Aorta (tissue), 5 donors: ENCODE measurements at places on chromosomes 1 and 21. TPM values are rescaled to one million over a fixed set of nuclear protein-coding genes. Genes with fewer than 3 reads are reported as not detected.

DNA sequence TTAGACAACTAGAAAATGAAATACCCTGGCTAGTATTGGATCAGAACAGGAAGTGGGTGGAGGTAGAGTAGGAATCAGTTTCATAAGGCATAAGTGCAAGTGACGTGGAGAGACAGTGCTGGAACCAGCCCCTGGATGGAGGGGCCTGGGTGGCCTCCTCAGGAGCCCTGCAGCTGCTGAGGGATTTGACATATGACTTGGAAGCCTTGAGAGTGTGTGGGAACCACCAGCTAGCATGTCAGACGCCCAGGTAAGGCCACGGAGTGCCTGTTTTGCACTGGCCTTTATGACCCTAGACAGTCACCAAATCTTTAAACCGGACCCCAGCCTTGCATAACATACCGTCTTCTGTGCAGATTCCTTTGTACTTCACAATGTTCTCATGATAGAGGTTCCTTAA is 94.4 kb downstream of the RAVER2 start:
- no peak overlapping the region for H3K4me3 ChIP-seq
- peaks cover 10% of the 10 kb centered on the region for H3K36me3 ChIP-seq
- H3K27me3 ChIP-seq, result no peaks in the 10 kb centered on the region

PAPPA2 gene
- total RNA-seq, result 3.5 TPM

DNA sequence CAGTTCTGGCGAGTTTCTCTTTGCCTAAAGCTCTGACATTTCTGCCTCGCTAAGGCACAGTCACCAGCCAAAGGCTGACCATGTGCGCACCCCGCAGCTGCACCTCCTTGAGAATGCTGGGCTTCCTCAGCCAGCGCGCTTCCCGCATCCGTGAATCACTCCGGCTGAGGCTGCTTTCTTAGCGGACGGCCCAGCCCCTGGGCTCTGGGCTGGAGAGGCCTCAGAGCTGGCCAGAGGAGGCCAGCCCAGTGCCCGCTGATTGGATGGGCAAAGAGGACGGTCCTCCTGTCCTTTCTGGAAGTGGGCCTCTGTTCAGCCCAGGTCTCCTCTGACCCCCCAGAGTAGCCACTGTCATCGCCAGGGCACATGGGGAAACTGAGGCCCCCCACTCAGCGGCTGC is 56.1 kb downstream of the PRDM16 start:
- H3K4me1 ChIP-seq, result no peaks in the 10 kb centered on the region
- H3K4me3 ChIP-seq, result no peak overlapping the region
- peak; percentile 78 for DNase-seq
- peak overlapping the region; percentile 98 for H3K27ac ChIP-seq

DNA sequence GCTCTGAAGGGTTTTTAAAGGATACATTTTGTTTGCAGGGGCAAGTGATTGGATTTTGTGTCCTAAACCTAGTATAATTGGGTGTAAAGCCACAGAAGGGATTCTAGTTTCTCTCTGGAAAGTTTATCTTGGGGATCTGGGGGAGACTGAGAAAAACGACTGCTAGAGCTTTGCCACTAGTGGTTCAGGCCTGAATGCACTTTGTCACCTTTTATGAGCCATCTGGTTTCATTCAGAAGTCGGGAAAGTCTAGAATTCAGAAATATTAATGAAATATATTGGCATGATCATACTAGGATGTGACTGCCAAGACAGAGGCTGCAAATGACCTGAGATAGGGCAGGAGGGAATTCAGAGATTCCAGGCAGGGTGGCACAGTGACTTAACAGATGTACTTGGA is 111.5 kb upstream of the KCNK2 start:
- no peak overlapping the region for H3K27ac ChIP-seq
- H3K4me1 ChIP-seq, result no peaks in the 10 kb centered on the region
- H3K4me3 ChIP-seq, result no peak overlapping the region
- DNase-seq, result no peak

DNA sequence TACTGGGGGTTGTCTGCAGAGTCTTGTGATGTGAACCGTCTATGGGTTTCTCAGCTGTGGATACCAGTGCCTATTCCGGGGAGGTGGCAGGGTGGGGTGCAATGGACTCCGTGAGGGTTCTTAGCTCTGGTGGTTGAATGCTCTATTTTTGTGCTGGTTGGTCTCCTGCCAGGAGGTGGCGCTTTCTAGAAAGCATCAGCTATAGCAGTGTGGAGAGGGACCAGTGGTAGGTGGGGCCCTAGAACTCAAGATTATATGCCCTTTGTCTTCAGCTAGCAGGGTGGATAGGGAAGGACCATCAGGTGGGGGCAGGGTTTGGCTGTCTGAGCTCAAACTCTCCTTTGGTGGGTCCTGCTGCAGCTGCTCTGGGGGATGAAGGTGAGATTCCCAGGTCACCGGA is 127.3 kb upstream of the PLD5 start:
- no peak for DNase-seq
- no peaks in the 10 kb centered on the region for H3K4me1 ChIP-seq

- H3K27me3 ChIP-seq, result no peaks in the 10 kb centered on the region
- H3K4me1 ChIP-seq, result no peaks in the 10 kb centered on the region
- H3K36me3 ChIP-seq, result no peaks in the 10 kb centered on the region
- no peak overlapping the region for H3K4me3 ChIP-seq
- H3K27ac ChIP-seq, result no peak overlapping the region
- no peak for DNase-seq
Observed at GRCh38 chr1:116502671-116503314, 68.0 kb downstream of the CD58 start.

NES gene
- 47.9 TPM for total RNA-seq

RGS18 gene
- total RNA-seq, result 5.4 TPM

GRCh38 chr1:201947697-201948008 is 1.3 kb upstream of the LMOD1 start:
- H3K4me3 ChIP-seq, result peak overlapping the region; percentile 73
- H3K36me3 ChIP-seq, result peaks cover 6% of the 10 kb centered on the region
- H3K27me3 ChIP-seq, result no peaks in the 10 kb centered on the region

FTCD gene
- 2.6 TPM for total RNA-seq

SHE gene
- 44.1 TPM for total RNA-seq

RAD54L gene
- total RNA-seq, result 1.6 TPM

GRCh38 chr1:29703596-29704370 is 467.5 kb downstream of the PTPRU start:
- H3K27ac ChIP-seq, result no peak overlapping the region
- DNase-seq, result no peak
- no peaks in the 10 kb centered on the region for H3K36me3 ChIP-seq
- no peaks in the 10 kb centered on the region for H3K27me3 ChIP-seq
- no peak overlapping the region for H3K4me3 ChIP-seq
- H3K4me1 ChIP-seq, result no peaks in the 10 kb centered on the region

LYPD8 gene
- not detected for total RNA-seq

DNA sequence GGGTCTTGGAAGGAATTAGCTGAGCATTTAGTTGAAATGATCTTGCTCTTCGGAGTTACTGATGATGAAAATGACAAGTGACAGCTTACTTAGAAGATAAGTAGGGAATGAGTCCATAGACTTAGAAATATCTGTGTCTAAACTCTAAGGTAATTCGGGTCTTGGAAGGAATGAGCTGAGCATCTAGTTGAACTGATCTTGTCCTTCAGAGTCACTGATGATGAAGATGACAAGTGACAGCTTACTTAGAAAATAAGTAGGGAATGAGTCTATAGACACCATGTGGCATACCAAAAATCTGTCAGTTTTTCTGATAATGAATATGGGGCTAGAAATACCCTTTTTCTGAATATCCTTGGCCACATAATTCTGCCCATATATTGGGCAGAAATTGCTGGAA is 14.7 kb downstream of the CTTNBP2NL start:
- H3K36me3 ChIP-seq, result no peaks in the 10 kb centered on the region
- no peak overlapping the region for H3K27ac ChIP-seq

DNA sequence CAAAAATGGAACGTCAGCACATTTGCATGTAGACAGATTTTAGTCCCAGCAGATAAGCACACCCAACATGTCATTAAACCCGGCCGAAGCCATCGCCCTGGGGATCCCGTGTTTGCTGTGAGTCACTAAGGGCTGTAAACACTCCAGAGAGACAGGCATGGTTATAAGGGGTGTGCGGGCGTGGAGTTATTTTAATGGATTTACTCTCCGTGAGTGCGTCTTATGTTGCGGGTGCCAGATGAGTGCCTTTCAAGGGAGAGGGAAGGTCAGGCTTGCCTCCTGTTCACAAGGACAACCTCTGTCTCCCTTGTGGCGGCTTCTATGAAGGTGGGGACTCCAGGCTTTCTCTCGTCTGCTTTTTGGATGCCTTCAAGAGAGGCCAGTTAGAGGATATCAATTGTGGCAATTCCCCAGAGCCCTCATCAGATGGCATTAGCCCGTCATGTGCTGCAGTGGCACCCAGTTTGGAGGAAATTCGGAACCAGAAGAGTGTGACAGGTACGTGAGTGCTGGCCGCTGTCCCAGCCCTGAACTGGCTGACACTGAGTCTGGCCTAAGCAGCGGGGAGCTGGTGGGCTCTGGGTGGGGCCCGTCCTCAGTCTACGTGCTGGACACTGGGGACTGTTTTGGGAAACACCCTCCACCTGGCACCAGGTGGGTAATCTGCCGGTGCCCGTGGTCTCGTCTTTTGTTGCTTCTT is 223.8 kb upstream of the TMEM51 start:
- DNase-seq, result no peak
- H3K4me3 ChIP-seq, result no peak overlapping the region
- peaks cover 3% of the 10 kb centered on the region for H3K4me1 ChIP-seq
- H3K27ac ChIP-seq, result no peak overlapping the region

GRCh38 chr21:15291621-15292266 is 226.9 kb upstream of the NRIP1 start:
- DNase-seq, result no peak
- H3K4me1 ChIP-seq, result no peaks in the 10 kb centered on the region
- H3K27ac ChIP-seq, result no peak overlapping the region
- H3K4me3 ChIP-seq, result no peak overlapping the region

DNA sequence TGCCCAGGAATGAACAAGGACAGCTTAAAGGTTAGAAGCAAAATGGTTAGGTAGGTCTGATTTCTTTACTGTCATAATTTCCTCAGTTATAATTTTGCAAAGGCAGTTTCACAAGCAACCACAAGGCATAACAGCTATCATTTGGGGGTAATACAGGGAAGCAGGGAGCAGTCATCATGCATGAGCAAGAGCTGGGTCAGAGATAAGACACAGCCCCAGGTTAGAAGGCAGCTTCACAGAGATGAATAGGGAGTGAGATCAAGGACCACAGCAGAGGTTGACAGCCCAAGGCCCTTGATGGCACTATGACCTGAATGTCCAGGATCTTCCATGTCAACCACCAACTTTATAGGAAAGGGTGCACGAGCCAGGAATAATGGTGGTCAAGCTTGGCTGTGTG is 9.0 kb upstream of the CSRP1 start:
- no peak overlapping the region for H3K4me3 ChIP-seq
- H3K27ac ChIP-seq, result no peak overlapping the region
- no peak for DNase-seq
- H3K36me3 ChIP-seq, result no peaks in the 10 kb centered on the region
- H3K4me1 ChIP-seq, result peaks cover 2% of the 10 kb centered on the region

- no peak overlapping the region for H3K27ac ChIP-seq
- no peaks in the 10 kb centered on the region for H3K27me3 ChIP-seq
- H3K4me1 ChIP-seq, result no peaks in the 10 kb centered on the region
Observed at GRCh38 chr1:59089036-59089798, 207.7 kb upstream of the FGGY start.

DNA sequence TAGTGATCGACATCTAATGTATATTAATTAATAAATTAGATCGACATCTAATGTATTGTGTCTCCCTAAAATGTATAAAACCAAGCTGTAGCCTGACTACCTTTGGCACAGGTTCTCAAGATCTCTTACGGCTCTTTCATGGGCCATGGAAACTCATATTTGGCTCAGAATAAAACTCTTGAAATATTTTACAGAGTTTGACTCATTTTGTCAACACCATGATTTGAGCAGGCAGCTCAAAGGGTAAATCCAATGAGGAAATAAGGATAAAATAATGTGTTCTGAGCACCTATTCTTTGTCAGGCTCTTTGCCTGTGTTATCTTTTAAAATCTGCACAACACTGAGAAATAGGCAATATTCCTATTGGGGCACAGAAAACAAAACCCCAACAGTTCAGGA is 223.4 kb upstream of the DUSP10 start:
- no peak for DNase-seq
- H3K36me3 ChIP-seq, result no peaks in the 10 kb centered on the region
- no peaks in the 10 kb centered on the region for H3K27me3 ChIP-seq
- H3K4me1 ChIP-seq, result no peaks in the 10 kb centered on the region
- no peak overlapping the region for H3K27ac ChIP-seq
- H3K4me3 ChIP-seq, result no peak overlapping the region

GRCh38 chr1:11134898-11135266 is 35.2 kb upstream of the EXOSC10 start:
- peaks cover 12% of the 10 kb centered on the region for H3K36me3 ChIP-seq
- H3K4me3 ChIP-seq, result no peak overlapping the region
- H3K27ac ChIP-seq, result no peak overlapping the region
- H3K27me3 ChIP-seq, result no peaks in the 10 kb centered on the region
- DNase-seq, result no peak

DNA sequence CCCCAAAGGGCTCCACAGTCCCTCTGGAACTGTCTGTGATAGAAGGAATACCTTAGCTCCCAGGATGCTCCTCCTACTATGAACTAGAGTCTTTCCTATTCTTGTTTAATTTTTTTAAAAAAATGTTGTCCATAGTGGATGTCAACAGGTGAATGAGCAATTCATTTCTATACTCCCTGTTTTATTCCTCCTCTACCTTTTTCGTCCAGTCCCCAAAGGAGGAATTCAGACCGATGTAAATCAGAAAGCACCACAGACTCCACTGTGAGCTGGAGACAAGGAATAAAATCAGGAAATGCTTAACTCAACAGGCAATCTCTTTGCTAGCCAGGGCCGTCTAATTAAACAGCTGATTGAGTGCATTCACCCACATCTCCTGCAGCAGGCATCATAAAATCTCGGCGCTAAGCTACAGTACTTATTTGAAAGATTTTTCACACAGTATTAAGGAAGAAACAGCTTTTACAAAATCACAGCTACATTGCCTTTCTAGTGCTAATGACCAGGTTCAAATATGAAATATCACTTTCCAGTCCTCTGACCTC is 381.6 kb downstream of the SIPA1L2 start:
- no peak overlapping the region for H3K27ac ChIP-seq
- DNase-seq, result no peak
- no peaks in the 10 kb centered on the region for H3K27me3 ChIP-seq
- no peaks in the 10 kb centered on the region for H3K4me1 ChIP-seq
- no peaks in the 10 kb centered on the region for H3K36me3 ChIP-seq

- no peak overlapping the region for H3K4me3 ChIP-seq
- peaks cover 4% of the 10 kb centered on the region for H3K27me3 ChIP-seq
- H3K36me3 ChIP-seq, result no peaks in the 10 kb centered on the region
- no peaks in the 10 kb centered on the region for H3K4me1 ChIP-seq
- H3K27ac ChIP-seq, result no peak overlapping the region
Observed at GRCh38 chr1:182107209-182107608, 45.7 kb upstream of the ZNF648 start.

GRCh38 chr1:172818841-172819527 is 160.1 kb downstream of the FASLG start:
- peaks cover 2% of the 10 kb centered on the region for H3K4me1 ChIP-seq
- no peak for DNase-seq
- H3K27ac ChIP-seq, result no peak overlapping the region
- H3K36me3 ChIP-seq, result no peaks in the 10 kb centered on the region

GRCh38 chr1:183648042-183648441 is 5.1 kb downstream of the APOBEC4 start:
- no peaks in the 10 kb centered on the region for H3K4me1 ChIP-seq
- DNase-seq, result no peak
- no peak overlapping the region for H3K4me3 ChIP-seq
- no peaks in the 10 kb centered on the region for H3K27me3 ChIP-seq
